ENCODE measurements at places on chromosomes 1 and 21.

DNA sequence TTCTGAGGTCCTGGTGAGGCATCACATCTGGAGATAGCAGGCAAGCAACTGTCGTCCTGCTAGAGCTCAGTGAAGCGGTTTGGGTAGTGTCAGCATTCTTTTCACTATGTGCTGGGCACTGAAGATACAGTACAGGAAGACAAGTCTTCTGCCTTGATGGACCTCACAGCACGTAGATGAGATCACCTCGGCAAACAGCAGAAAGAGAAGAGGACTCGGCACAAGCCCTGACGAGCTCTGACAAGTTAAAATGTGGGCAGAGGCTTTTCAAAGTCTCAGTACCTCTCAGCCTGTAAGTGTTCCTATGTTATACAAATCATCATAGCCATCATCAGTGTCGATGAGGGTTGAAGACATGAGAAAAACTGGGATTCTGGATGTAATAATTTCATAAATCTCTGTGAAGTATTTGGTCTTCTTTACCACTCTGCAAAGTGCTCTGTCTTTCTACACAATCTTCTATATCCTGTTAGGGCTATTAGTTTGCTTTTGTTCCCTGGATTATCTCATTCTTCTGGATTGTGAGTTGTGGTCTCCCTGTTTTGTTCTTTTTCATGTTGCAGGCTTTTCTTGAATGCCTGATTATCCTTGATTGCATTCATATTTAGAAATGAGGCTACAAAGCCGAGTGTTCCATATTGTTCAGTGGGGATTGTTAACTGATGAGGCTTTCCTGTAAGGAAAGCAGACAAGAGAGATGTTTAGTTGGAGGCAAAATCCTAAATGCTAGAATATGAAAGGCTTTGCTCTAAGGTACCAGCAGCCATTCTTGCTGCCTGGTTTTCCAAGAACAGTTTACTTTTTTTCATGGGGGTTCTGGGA, 24.2 kb downstream of the MAEL start:
- no peak for DNase-seq

- no peak for DNase-seq
These were observed 76.9 kb downstream of the DDX20 start for GRCh38 chr1:111832521-111833155.

GRCh38 chr1:5977494-5978444, 14.5 kb downstream of the NPHP4 start:
- DNase-seq, result no peak

- no peak for DNase-seq
These were observed 71.7 kb downstream of the JAK1 start for GRCh38 chr1:64894438-64895196.

DNA sequence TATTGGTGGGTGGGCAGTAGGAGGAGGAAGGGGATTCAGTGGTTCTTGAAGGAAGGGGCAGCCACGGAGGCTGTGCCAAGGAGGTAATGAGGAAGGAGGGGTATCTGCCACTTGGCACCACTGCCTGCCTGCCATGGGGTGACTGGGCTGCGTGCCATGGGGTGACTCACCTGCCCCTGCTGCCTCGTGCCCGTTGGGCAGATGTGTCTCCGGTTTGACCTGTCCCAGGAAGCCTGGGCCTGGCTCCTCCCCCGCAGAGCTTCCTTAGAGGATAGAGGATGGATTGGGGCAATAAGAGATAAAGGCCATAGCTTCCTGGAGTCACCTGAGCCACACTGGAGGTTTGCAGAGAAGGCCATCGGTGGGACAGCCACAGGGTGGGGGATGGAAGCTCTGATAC, 1.7 kb downstream of the PADI3 start:
- no peak for DNase-seq

- peak; percentile 56 for DNase-seq
These were observed 84.5 kb upstream of the ST6GALNAC5 start for GRCh38 chr1:76782809-76783208.

DNA sequence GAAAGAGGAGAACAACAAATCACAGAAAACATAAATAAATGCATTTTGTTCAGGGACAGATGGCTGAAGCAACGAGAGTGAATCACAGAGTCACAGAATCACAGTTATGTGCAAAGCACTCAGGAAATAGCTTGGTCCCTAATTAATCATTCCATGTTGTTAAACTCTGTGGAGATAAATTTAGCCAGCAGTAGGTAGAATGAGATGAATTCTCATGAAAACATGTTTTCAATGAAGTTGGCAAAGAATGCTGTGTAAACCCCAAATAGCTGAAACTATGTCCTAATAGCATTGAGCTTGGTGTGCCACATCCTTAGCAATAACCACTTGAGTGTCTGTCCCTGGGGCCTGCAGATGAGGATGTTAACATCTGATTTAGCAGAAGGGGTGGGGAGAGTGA, 20.4 kb downstream of the LEPR start:
- DNase-seq, result no peak

GRCh38 chr1:223152399-223152798, 9.4 kb upstream of the TLR5 start:
- DNase-seq, result no peak

GRCh38 chr1:56819387-56819899, at the start of gene FYB2:
Gene FYB2, minus strand, starts transcription at chr1:56819404. Its CDS starts 114 bp downstream, at chr1:56819290.
- no peak for DNase-seq

GRCh38 chr1:2307064-2307605, 79.0 kb downstream of the SKI start:
- no peak for DNase-seq

- no peak for DNase-seq
These were observed 5.2 kb upstream of the LRRC8D start for GRCh38 chr1:89815611-89816010.

DNA sequence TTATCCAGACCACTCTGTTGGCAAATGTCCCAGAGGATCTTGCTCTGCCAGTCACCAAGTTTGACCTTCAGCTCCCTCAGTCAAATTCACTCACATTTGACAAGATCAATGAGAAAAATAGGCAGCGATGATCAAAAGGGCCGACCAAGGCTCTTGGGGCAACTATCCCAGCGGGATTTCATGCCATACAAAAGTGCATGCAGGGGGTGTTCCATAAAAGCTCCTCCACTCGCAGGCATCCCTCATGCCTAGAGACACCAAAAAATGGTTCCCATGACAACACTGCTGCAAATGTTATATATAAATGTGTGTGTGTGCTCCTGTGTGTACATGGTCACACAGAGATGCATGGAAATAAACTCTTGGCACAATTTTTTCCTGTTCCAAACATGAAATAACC, 16.2 kb upstream of the EIF4G3 start:
- no peak for DNase-seq

DNA sequence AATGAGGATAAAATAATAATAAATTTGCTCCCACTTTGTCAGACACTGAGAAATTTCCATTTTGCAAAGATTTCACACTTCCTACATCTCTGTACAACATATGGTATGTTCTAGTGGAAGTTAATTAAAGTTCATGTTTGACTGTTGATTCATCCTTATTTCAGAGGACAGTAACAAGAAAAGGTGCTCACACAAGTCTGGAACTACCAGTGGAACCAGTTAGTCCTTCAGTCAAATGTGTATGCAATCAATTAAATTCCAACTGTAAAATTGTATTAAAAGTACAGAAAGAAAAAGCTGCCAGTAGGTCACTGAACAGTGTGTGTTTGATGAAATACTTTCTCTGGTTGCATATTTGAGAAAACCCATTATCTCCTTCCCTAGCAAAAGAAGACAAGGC, 496.0 kb upstream of the PKN2 start:
- DNase-seq, result no peak

DNA sequence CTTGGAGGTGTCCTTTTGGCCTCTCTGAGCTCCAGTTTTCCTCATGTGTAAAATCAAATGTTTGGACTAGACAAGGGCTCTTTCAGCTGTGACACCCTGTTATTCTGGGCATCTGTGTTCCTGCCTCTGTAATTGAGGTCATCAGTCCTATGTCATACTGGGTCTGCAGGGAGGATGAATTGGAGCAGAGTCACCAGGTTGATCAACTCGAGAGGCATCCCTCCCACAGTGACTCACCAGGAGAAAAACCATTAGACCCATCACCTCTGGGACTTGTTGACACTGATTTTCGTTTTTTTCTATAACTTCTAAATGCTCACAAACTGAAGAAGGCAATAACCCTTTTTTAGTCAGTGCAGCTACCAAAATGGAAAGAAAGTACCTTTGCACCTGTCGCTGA, 82.2 kb downstream of the ST6GALNAC5 start:
- DNase-seq, result peak; percentile 63

- DNase-seq, result no peak
These were observed 16.6 kb downstream of the NUDC start for GRCh38 chr1:26938004-26938658.

DNA sequence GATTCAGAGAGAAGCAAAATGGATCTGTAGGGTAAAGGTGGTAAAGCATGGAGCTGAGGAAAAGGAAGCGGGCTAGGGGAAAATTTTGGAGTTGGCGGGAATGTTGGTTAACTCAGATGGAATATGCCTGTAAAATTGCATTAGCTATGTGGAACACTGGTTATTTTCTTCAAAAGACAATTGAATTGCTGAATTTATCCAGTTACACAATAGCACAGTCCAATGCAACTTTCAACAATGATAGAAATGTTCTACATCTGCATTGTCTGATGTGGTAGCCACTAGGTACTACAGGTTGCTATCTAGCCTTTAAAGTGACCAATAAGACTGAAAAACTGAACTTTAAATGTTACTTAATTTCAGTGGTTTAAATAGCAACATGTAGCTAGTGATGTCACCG, 315.2 kb downstream of the ASTN1 start:
- DNase-seq, result no peak

- DNase-seq, result no peak
These were observed 35.3 kb upstream of the NFIA start for GRCh38 chr1:61047061-61047460.

- no peak for DNase-seq
These were observed 462.7 kb downstream of the CAMTA1 start for GRCh38 chr1:7247791-7248548.

DNA sequence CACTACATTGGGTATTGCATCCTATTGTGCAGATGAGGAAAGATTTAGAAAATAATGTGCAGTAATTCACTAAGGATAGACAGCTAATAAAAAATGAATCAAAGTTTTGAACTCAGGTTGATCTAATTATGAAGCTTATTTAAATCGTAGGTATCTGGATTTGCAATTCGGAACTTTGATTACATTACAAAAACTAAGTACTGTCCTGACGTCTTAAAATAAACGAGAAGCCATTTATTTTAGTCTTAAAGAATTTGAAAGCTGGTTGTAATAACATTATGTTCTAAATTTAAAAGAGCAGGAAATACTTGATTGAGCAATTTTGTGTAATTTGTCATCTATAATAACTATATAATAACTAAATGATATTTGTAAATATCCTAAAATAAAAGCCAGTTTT, 235.9 kb downstream of the TPR start:
- DNase-seq, result no peak

- no peak for DNase-seq
These were observed 63.2 kb downstream of the URB2 start for GRCh38 chr1:229689273-229689672.

- DNase-seq, result peak; percentile 98
These were observed 49.0 kb downstream of the JAK1 start for GRCh38 chr1:64917328-64917861.

GRCh38 chr1:29550119-29550841, 314.0 kb downstream of the PTPRU start:
- no peak for DNase-seq

DNA sequence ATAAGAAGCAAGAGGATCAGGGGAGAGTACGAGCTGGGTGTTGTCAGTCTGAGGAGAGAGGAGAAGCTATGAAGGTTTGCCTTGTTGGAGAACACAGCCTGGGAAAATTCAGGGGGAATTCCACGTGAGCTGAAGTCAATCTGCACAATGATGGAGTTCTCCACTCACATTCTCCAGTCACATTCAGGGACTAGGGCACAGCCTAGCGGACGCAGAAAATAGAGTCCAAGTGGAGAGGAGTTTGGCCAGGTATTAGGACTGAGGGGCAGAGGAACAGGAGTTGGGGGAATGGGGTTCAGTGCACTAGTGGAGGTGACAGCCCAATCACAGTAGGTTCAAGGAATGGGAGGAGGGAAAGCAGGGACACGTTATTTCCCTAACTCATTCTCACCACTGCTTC, 124.0 kb downstream of the KCNH1 start:
- DNase-seq, result no peak

DNA sequence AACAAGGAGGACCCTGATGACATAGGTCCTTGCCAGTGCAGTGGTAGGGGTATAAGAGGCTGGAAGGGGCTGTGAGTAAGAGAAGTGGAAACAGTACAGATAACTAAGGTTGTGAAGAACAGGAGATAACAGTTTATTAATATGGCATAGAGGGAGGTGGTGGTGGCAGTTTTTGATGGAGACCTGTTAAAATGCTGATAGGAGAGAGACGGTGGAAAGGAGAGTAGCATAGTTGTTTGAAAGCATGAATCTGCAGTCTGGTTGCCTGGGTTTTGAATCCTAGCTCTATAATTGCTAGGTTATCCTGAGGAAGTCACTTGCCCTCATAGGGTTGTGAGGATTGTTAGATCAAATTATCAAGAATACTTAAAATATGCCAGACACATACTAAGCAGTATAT, 19.4 kb downstream of the LRRC41 start:
- DNase-seq, result no peak

- no peak for DNase-seq
These were observed 111.1 kb upstream of the COA6 start for GRCh38 chr1:234262007-234262753.

DNA sequence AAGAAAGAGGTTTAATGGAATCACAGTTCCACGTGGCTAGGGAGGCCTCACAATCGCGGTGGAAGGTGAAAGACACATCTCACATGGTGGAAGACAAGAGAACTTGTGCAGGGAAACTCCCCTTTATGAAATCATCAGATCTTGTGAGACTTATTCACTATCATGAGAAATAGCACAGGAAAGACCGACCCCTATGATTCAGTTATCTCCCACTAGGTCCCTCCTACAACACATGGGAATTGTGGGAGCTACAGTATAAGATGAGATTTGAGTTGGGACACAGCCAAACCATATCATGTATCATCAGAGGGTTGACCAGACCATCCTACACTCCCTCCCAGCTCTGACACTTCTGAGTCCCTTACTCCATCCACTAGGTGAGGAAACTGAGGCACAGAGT, 143.9 kb upstream of the KLHDC7A start:
- no peak for DNase-seq

GRCh38 chr21:29581393-29581792, 282.7 kb downstream of the BACH1 start:
- DNase-seq, result no peak

DNA sequence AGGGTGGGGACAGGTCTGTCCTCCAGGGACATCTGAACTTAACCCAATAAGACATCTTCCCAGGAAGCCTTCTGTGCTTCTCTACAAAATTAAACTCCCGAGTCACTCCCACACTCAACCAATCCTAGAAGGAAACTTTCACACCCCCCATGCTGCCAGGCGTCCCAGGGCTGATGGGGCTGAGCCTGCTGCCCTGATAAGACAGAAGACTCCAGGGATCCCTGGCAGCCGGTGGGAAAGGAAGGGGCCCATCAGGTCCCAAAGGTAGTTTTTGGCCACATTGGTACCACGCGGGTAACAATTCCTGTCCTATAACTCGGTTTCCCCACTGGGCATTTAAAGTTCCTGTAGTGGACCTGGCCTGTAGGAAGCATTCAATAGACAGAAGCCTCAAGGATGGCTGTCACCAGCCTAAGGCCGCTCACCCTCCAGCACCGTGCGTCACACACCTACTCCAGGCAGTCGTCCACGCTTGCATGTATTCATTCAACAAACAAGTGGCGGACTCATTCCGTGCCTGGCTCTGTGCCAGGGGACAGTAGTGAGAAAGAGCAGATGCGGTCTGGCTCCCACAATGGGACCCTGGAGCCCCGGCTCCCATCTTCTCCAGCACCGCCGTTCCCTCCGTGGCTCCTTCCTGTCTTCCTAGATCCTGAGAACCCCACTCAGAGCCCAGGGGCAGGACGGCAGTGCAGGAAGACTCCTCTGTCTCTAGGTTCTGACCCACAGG, 465.2 kb downstream of the NPHP4 start:
- DNase-seq, result no peak

- DNase-seq, result no peak
These were observed 4.2 kb downstream of the TFAP2E start for GRCh38 chr1:35577071-35577998.

Data from skeletal muscle cell (primary cell).